ENCODE measurements at places on chromosomes 6 and 20. TPM values are rescaled to one million over a fixed set of nuclear protein-coding genes. Genes with fewer than 3 reads are reported as not detected.
A peak's percentile ranks its signal among the peaks of the same experiment; 100 is the strongest.

HNF4A gene
- total RNA-seq: not detected

MYB gene
- 4.4 TPM for total RNA-seq

VSX1 gene
- not detected for total RNA-seq

IP6K3 gene
- total RNA-seq: not detected

PRICKLE4 gene
- 1.7 TPM for total RNA-seq

PRDM13 gene
- not detected for total RNA-seq

FAM83B gene
- total RNA-seq: 0.07 TPM

RBM38 gene
- 59.3 TPM for total RNA-seq

GUCA1A gene
- total RNA-seq: not detected

NKX2-2 gene
- total RNA-seq: not detected

OR12D3 gene
- not detected for total RNA-seq

AGER gene
- 5.0 TPM for total RNA-seq

LY6G6F gene
- not detected for total RNA-seq

KIF25 gene
- total RNA-seq: not detected

ZGPAT gene
- total RNA-seq: 56.8 TPM

PPP1R14C gene
- 3.0 TPM for total RNA-seq

SMIM26 gene
- total RNA-seq: 76.7 TPM

GRCh38 chr20:62048346-62048761 lies 17.3 kb downstream of the TAF4 start:
- DNase-seq: no peak

DNA sequence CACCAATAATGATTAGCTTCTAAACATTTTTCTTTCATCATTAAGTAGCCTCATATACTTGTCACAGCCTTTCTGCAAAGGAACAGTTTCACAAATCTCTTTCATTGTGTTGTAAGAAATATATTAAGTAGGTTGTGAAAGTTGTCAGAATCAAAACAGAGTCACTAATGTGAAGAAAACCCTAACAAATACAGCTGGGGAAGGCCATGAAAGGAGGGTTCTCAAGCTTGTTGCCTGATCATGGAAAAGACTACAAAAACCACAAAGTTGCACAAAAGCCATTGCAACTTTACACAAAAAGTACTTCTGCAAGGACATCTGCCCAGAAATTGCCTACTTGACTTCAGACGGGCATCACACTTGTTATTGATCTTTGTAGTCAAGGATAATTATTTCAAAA lies 216.1 kb downstream of the ALDH8A1 start:
- no peak for DNase-seq

DNA sequence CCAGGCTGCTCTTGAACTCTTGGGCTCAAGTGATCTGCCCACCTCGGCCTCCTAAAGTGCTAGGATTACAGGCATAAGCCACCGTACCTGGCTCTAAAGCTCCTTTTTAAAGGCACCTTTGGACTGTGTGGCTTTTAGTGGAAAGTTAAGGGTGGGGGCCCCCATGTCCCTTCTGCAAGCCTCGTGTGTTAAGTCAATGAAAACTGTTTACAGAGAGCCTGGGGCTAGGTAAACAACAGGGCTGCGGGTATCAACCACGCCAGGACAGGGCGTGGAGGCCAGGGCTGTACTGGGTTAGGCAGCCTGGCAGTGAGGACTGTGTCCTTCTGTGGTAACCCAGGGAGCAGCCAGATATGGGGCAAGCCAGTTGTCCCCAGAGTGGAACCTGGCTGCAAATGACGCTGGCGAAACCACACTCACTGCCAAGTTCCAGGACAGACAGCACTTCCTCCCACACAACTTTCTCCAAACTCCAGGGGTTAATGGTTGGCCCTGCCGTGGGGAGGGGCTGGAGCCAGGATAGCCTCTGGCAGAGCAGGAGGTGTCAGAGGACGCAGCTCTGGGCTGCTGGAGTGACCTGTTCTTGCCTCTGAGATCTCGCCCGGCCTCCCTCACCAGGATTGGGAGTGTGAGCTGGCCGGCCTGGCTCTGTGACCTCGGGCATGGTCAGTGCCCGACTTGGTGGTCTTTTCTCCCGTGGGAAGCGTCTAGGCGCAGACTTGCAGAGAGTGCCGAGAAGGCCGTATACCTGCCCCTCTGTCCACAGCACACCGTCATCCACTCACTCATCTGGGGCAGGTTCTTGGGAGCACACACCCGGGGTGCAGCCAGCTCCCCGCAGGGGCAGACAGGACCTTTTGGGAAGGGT lies 3.2 kb downstream of the SLC17A9 start:
- DNase-seq: no peak

- DNase-seq: no peak
Observed at GRCh38 chr6:118659513-118660217, 8.3 kb upstream of the CEP85L start.

- DNase-seq: no peak
Observed at GRCh38 chr20:40750541-40751035, 61.6 kb upstream of the MAFB start.

GRCh38 chr6:9523462-9523861 lies 891.4 kb downstream of the TFAP2A start:
- peak; percentile 67 for DNase-seq

- DNase-seq: no peak
Observed at GRCh38 chr6:121732641-121733040, 297.2 kb downstream of the GJA1 start.

DNA sequence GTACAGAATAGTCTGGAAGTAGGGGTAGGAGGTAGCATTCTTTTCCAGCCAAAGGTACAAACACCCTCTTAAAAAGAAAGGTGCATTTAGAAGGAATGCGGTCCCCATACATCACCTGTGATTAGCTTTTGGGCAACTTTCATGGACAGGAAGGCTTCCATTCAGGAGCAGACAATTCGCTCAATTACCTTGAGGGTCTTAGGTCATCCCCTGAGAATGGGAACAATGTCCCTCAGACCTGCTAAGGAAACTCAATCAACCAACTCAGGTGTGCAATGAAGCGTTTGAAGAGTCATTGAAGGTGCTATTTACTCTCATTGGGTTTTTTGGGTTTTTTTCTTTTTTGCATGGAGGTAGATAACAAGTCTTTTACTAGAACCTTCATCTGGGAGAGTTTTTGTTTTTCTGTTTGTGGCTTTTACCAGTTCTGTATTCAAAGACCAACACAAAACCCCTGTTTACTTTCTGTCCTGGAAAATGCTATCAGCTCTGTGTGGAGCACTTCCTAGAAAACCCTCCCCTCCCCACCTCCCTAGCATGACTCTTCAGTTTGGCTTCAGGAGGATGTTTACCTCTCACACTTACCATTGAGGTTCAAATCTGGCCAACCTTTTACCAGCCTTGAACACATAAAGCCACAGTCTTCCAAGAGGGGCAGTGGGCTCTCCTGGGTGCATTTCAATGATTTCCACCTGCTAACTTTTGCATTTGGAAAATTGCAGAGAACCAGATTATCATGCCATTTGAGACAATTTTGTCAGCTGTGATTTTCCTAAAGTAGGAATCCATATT lies 271.2 kb upstream of the PRDM1 start:
- no peak for DNase-seq

- no peak for DNase-seq
Observed at GRCh38 chr6:11514672-11515071, 22.9 kb upstream of the TMEM170B start.

DNA sequence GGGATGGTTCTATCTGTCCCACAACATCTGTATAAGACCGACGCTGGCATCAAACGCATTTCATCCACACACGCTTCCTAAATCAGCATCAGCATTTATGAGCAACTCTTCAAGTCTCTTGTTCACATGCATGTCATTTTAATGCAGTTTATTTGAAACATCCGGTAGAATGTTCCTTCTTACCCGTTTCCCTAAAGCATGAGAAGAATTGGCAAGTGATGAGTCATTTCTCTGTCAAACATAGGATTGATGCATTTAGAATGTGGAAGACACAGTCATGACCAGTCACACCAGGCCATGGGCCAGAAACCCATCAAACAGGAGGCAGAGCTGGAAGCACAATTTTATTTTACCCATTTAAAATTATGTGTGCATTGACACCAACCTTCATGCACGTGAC lies 122.8 kb downstream of the UST start:
- DNase-seq: peak; percentile 96

- no peak for DNase-seq
Observed at GRCh38 chr6:1821513-1822183, 211.9 kb downstream of the FOXC1 start.

DNA sequence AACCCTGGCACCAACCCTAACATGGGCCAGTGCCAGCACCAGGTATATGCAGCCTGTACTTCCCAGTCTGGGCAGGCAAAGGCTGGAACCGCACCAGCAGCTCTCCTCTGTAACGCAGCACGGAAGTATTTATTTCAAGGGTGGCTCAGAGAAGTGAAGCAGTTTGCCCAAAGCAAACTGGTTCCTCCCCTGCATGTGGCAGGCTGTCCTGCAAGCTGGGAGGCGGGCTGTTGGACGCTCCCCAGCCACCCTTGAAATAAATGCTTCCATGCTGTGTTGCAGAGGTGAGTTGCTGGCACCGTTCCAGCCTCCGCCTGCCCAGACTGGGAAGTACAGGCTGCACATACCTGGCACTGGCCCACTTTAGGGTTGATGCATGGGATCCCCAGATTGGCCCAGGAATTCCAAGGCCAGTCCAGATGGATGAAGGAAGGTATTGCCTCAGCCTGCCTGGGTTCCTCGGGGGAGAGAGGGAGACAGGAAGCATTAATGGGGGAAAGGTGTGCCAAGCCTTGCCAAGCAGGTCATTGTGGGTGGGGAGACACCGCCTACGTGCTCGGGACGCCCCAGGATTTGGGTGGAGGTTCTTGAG lies 49.8 kb downstream of the PPARD start:
- peak; percentile 92 for DNase-seq

DNA sequence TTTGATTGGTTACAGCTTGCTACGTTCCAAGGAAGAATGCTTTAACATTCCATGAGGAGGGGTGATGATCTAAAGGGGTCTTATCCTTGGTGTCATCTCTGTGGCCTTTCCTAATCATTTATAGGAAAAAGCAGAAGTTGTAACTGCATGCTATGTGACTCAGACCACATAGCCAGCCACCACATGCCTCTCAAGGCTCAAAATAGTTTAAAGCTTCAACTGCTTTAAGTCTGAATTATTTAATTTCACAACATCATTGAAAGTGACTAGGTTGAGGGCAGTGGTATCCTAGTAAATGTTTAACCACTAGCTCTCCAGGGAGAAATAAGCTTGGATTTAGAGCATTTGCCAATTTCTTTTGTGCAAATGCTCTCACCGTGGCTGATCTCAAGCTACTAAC lies 29.7 kb downstream of the MC3R start:
- no peak for DNase-seq

DNA sequence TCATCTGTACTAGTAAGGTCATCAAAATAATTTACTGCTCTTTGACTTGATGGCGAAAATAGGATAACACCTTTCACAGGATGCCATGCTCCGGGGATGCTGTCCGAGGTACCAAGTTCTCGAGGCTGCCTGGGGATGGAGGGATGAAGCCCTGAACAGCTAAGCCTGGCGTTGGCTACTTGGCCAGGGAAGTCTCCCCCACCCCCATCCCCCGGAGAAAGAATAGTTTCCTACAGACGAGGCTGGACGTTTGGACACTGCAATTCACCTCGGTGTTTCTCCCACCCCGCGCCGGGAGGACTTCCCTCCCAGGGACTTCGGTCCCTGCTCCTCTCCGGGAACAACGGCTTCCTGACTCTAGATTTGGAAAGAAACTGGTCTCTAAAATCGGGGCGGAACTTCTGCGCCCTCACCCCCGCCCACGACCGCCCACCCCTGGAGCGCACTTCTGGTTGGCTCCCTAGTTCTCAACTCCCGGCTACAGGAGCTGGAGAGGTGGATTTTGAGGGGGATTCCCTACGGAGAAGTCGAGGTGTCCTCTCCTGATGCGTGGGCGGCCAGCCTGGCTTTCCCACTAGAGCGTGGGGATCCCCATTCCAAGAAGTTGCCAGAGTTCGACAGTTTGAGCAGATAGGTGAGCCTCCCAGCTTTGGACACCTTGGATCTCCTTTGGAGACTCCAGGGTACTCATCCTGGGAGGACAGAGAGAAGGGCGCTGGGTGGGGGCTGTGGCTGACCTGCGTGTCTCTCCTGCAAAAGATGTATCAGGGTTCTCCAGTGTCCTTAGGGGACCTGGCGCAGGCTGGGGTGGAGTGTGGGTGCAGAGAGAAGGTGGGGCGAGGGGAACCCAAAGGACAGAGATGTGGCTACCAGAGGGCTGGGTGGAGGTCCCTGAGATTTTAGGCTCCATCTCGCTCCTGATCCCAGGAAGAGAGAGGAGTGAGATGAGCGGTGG lies 1.1 kb downstream of the PCSK2 start:
- no peak for DNase-seq

GRCh38 chr6:151452750-151453427 lies 963 bp upstream of the RMND1 start:
- peak; percentile 55 for DNase-seq

- DNase-seq: no peak
Observed at GRCh38 chr20:47346172-47346571, 10.3 kb downstream of the ZMYND8 start.

- DNase-seq: no peak
Observed at GRCh38 chr20:18978311-18978710, 164.7 kb downstream of the SCP2D1 start.

GRCh38 chr6:108074057-108074358 lies 533 bp downstream of the OSTM1 start:
- no peak for DNase-seq

DNA sequence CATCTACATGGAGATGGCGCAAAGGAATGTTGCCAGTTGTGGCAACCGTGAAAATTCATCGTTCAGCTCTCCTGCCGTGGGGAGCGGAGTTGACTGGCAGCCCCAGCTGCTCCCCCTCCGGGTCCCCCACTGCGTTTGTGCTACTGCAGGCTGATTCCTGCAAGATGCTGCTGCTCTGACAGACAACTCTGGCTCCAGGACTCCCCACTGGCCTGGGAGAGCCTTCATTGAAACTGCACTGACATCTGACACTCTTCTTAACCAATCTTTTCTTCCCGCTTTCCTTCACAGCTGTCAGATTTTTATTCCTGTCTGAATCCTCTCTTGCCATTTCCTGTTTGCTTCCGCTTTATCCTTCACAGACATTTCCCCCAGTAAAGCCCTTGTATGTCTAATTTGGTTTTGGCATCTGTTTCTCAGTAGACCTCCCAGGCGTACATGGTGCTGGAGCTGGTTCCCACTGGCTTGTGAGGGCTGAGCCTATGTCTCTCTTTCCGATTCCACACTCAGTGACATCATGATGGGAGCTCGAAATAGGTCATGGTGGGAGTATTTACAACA lies 9.5 kb upstream of the ATRN start:
- no peak for DNase-seq

DNA sequence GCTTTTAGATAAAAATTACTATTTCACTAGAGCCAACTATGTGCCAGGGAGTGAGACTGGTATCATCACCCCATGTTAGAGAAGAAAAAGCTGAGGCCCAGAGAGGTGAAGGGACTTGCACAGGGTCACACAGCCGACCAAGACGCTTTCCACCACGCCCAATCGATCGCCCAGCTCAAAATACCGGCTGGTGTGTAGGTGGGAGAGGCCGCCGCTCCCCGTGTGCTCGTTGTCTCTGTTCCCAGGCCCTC lies 253 bp upstream of the SNPH start:
- no peak for DNase-seq

DNA sequence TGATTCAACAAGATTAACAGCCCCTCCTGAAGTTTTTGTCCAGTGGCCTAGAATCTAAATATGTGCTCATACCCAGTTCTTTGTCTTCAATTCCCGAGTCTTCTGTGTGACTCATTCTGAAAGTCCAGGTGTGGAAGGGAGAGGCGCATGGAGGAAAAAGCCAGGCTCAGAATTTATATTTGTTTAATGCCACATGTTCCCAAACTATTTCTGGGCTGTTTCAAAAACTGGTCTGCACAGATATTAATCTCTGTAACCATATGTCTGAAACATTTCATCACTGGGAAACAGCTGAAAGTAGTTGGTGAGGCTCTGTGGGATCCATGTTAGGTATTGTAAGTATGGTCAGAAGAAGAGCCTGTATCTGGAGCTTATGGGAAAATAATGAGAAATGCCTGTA lies 266.0 kb downstream of the PAX1 start:
- no peak for DNase-seq
